ENCODE measurements at places on chromosomes 16 and 17. TPM values are rescaled to one million over a fixed set of nuclear protein-coding genes. Genes with fewer than 3 reads are reported as not detected.

IL21R gene
- total RNA-seq: not detected

USP32 gene
- total RNA-seq: 80.1 TPM

STAT5B gene
- 91.5 TPM for total RNA-seq

BIRC5 gene
- not detected for total RNA-seq

VTN gene
- 0.85 TPM for total RNA-seq

CD19 gene
- 0.68 TPM for total RNA-seq

ZP2 gene
- total RNA-seq: not detected

HOXB4 gene
- 0.98 TPM for total RNA-seq

RUNDC3A gene
- not detected for total RNA-seq

CYGB gene
- 29.9 TPM for total RNA-seq

KRT33B gene
- not detected for total RNA-seq

SLC5A2 gene
- not detected for total RNA-seq

NUDT7 gene
- total RNA-seq: 18.3 TPM

ZSCAN10 gene
- total RNA-seq: not detected

BICDL2 gene
- not detected for total RNA-seq

XYLT1 gene
- 26.4 TPM for total RNA-seq

SHISA6 gene
- total RNA-seq: 1.3 TPM

ZNF785 gene
- total RNA-seq: 8.4 TPM

CCL1 gene
- not detected for total RNA-seq

TMEM238L gene
- total RNA-seq: not detected

ZC3H18 gene
- 9.3 TPM for total RNA-seq

FOXO3B gene
- total RNA-seq: 5.4 TPM

EVI2B gene
- total RNA-seq: 31.9 TPM

TMEM114 gene
- not detected for total RNA-seq

KRTAP16-1 gene
- total RNA-seq: not detected

KCNJ12 gene
- total RNA-seq: 0.51 TPM

TBC1D3 gene
- not detected for total RNA-seq

KCNH4 gene
- total RNA-seq: 0.34 TPM

TMEM106A gene
- 19.6 TPM for total RNA-seq

RASD1 gene
- 164 TPM for total RNA-seq

DNAAF1 gene
- total RNA-seq: not detected

ESRP2 gene
- 0.33 TPM for total RNA-seq

SALL1 gene
- 1.3 TPM for total RNA-seq

ATXN2L gene
- 54.2 TPM for total RNA-seq

PRDM7 gene
- total RNA-seq: not detected

CDK5R1 gene
- total RNA-seq: 0.44 TPM

LITAFD gene
- not detected for total RNA-seq

CDH8 gene
- not detected for total RNA-seq

ZNF205 gene
- 3.4 TPM for total RNA-seq

PSMC5 gene
- total RNA-seq: 100.0 TPM

ELMO3 gene
- total RNA-seq: 0.98 TPM

MYO15A gene
- total RNA-seq: 0.82 TPM

ZDHHC1 gene
- 13.0 TPM for total RNA-seq

SLC43A2 gene
- total RNA-seq: 25.6 TPM

TPSG1 gene
- total RNA-seq: not detected

PLEKHG4 gene
- total RNA-seq: 10.8 TPM

CNGB1 gene
- total RNA-seq: not detected

OR3A3 gene
- total RNA-seq: not detected

All from subcutaneous adipose tissue (tissue), 4 donors.